ENCODE measurements at places on chromosomes 12 and 14.
A peak's percentile ranks its signal among the peaks of the same experiment; 100 is the strongest.

DNA sequence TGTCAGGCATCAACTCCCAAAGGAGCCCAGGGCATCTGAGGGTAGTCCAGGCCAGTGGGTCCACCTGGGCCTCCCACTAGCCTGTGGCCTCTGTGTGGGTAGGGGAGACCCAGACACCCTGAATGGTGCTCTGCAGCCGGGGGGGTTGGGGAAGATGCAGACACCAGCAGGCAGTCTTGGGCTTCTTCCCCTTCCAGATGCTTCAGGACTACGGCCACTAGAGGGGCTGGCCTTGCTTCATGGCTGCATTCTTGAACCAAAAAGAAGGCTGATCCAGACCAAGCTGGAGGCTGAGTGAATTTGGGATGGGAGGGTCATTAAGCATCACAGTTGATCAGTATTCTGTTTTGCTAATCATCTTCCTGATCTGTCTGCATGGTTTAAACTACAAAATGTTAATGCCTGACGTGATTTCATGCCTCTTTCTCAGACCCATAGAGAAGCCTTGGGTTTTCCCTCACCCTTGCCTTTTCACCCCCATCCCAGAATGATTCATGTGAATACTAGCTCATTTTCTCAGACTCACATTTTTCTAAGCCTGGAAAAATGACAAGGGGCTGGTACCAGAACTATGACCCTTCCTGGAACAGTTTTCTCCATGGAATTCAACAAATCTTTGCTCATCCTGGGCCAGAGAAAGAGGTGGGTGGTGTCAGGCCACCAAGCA lies 134.2 kb downstream of the NTF3 start:
- no peak for DNase-seq

GRCh38 chr12:124007826-124008570 lies 35.0 kb downstream of the ZNF664 start:
- no peak for DNase-seq

- no peak for DNase-seq
Observed at GRCh38 chr12:131845121-131845520, 16.9 kb downstream of the MMP17 start.

DNA sequence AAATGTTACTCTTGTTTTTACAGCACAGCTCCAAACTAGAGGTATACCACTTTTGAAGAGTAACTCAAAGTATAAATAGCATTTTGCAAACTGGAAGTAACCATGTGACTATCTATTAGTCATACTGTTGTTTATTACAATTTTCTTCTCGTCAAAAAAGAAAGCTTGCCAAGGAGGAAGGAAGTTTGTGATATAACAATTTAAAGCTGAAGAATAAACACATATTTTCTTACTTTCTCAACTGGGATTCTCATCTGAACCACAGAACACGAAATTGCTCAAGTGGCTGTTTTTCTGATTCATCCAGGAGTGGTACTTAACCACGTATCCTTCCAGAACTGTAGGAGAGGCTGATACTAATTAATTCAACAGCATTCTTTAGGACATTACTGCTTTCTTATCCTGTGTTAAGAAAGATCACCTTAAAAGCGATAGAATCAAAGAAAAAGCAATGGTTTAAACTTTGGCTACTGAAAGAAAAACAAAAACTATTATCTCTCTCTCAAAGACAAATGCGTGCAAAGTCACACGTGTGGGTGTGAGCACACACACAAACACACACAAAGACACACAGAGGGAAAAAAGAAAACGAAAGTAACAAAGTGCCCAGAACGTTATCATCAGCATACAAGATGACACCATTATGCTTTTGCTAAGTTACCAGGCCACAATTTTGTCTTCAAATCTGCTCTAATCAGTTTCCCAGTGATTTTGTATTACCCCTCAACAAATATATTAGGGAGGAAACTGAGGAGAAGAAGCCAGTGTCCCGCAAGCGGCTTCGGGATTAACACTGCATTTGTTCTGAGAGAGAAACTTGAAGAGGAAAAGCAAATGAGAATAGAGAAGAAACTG lies at the start of gene CLEC2B:
CLEC2B (minus strand) TSS at position 48 of the 855 bp plus-strand sequence.
- peak; percentile 57 for DNase-seq

- DNase-seq = no peak
Observed at GRCh38 chr14:85958069-85958468, 428.1 kb downstream of the FLRT2 start.

GRCh38 chr14:49992036-49992435 lies 99.2 kb downstream of the ARF6 start:
- no peak for DNase-seq

- DNase-seq = no peak
Observed at GRCh38 chr12:79454338-79454843, 236.4 kb downstream of the PAWR start.
